ENCODE measurements at places on chromosomes 12 and 14.

DNA sequence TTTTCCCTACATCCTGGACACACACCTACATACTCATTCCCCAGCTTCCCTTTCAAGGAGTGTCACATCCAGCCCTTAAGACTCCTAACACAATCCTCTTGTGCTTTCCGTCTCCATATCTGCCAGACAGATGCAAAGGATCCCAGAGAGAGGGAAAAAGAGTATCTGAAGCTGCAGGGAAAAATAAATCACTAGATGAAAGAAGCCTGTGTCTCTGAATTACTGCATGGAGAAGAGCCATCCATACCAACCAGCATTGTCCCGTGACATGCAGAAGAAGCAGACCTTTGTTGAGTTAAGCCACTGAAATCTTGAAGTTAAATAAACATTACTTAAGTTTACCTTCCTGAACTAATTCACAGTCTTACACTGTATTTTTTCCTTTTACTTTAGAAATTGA lies 54.6 kb downstream of the GTF2A1 start:
- no peak for DNase-seq

DNA sequence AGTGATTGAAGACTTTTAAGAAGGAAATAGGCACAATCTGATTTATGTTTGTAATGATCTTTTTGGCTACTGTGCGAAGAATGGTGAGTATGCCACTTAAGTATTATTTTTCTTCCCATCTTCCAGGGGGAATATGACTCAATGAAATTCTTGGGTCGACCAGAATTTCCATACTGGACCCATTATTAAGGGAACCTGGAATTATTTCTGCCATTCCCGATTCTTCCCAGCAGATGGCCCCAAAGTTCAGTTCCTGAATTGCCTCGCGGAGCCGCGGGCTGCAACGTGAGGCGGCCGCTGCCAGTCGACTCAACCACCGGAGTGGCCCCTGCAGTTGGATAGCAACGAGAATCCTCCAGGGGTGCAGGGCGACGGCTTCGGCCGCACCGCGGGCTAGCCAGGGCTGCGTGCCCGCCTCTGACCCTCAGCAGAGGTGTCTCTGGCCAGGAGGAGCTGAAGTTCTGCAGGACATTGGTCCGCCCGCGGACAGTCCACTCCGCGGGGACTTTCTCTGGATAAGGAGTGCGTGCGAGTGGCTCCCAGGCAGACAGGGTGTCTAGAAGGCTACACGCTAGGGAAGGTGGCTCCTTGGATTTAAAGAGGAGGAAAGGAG lies 628 bp upstream of the TSHR start:
- peak; percentile 75 for DNase-seq

DNA sequence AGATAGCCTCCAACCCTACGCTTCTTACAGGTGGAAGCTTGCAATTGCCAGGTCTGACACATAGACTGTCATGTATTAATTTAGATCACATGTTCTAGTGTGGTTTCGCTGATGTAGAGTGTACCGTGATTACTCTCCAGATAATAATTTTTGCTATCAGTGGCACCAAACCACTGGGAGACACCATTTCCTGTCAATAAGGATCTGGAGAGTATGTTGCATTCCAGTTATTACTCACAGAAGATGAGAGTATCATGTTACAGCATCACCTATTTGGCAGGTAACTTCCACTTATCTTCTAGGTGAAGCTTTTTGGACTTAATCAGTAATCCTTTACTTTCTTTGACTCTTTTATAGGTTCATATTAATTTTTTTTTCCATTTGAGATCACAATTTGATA lies 147.2 kb downstream of the HELB start:
- no peak for DNase-seq

DNA sequence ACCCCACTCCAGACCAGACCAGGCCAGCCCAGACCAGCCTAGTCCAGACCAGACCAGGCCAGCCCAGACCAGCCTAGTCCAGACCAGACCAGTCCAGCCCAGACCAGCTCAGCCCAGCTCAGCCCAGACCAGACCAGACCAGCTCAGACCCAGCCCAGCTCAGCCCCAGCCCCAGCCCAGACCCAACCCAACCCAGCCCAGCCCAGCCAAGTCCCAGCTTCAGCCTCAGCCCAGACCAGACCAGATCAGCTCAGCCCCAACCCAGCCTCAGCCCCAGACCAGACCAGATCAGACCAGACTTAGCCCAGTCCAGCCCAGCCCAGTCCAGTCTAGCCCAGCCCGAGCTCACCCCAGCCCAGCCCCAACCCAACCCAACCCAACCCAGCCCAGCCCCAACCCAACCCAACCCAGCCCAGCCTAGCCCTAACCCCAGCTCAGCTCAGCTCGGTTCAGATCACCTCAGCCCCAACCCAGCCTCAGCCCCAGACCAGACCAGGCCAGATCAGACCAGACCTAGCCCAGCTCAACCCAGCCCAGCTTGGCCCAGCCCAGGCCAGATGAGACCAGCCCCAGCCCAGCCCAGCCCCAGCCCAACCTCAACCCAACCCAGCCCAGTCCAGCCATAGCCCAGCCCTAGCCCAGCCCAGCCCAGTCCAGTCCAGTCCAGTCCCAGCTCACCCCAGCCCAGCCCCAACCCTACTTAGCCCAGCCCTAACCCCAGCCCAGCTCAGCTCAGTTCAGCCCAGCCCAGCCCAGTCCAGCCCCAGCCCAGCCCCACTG lies 204.7 kb downstream of the BCL11B start:
- no peak for DNase-seq

DNA sequence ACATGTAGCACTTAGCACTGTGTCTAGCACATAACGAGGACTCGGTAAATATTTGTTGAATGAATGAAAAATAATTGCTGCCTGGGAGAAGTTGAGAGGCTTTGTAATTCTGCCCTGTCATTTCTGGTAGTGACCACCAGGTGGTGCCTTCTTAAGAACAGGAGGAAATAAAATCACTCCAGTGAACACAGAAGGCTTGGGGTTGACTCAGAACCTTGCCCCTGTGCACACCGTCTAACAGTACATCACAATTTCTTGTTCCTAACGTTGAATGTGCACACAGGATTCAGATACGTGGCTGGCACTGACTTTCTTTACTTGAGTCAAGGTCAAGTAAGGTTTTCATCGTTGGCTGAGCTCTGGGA lies 91.8 kb downstream of the RGS6 start:
- no peak for DNase-seq

DNA sequence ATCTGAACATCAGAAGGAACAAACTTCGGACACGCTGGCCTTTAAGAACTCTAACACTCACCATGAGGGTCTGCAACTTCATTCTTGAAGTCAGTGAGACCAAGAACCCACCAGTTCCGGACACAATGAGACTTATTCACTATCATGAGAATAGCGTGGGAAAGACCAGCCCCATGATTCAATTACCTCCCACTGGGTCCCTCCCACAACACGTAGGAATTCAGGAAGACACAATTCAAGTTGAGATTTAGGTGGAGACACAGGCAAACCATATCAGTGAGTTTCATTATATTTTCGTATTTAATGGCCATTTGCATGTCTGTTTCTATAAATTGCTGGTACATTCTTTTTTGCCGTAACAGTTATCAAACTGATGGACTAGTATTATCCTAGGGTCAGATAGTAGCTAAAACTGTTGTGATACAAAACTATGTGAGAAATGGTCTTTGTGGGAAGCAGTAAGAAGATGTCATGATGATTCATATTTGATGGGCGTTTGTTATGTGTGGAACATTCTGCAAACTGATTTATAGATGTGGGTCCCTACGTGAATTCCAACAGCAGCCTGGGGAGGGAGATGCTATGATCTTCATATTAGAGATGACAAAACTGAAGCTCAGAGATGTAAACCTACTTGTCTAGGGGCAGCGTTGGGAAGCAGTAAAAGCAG lies 282.4 kb upstream of the TMEM132C start:
- DNase-seq, result no peak

DNA sequence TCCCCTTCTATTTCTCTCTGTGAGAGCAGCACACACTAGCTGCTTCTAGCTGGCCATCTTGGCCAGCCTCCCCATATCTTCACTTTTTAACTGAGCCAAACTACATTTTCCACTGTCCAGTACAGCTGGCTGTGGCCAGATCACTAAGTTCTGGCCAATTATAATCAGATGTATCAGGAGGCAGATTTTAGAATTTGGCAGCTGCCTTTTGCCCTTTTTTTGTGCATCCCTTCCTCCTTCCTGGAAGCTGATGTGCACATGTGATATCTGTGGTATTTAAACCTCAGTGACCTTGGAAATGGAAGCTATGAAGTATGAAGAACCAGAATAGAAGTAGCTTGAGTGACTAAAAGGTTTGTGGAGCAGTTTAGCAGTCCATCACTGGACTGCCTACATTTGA lies 49.8 kb upstream of the ANO6 start:
- DNase-seq, result no peak

DNA sequence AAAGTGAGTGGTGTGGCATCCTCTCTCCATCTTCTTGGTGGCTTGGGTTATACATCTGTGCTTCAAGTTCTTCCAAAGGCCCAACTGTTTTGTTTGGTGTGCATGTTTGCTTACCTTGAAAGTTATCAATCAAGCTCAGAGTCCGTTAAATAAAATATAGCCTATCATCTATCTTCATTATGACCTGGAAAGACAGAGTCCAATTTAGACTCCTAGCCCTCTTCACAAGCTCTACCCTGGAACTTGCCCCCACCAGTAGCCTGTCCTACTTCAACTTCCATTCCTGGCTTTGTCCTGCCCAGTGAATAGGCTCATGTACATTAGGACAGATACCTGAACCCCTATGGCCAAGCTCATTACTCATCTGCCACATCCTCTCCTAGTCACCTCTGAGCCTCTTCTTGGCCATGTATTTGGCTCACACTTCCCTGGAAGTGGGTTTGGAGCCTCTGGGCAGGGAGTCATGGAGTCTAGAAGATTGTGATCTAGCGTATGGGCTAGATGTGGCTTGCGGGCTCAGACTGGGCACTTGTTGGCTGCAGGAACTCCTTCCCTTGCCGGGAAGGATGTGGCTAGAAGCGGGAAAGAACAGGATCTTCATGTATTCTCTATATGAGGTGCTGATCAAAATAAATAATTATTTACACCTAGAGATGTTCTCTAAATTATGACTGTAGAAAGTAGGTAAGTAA lies 6.4 kb upstream of the SSTR1 start:
- no peak for DNase-seq

DNA sequence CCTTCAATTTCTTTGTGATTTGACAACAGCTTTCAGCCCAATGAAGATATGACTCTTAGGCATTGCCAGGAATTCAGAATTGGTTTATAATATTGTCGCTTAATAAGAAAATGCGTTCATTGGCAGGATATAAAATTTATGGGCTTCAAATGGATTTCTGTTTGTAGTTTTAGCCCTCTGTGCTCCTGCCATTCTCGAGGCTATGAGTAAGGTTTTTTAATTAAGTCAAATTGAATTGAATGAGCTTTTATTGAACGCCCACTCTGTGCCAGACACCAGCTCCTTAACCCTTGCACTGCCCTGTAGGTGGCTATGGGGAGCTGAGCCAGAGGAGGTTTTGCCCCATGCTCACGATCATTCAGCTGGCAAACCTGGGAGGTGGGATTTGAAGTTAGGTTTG lies 115.1 kb downstream of the SLC25A47 start:
- no peak for DNase-seq

GRCh38 chr12:38501991-38502390 lies 185.4 kb downstream of the ALG10B start:
- DNase-seq, result no peak

DNA sequence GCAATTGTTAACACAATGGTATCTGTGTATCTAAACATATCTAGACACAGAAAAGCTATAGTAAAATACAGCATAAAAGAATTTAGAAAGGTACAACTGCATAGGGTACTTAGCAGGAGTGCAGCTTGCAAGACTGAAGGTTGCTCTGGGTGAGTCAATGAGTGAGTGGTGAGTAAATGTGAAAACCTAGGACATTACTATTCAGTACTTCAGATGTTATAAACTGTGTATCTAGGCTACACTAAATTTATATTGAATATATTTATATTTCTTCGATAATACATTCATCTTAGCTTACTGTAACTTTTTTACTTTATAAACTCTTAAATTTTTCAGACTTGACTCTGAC lies 409.0 kb upstream of the DCN start:
- DNase-seq, result no peak

- no peak for DNase-seq
These were observed 262.9 kb downstream of the TMEM117 start for GRCh38 chr12:44098786-44099185.

GRCh38 chr12:31876568-31877424 lies 82.4 kb upstream of the RESF1 start:
- no peak for DNase-seq

DNA sequence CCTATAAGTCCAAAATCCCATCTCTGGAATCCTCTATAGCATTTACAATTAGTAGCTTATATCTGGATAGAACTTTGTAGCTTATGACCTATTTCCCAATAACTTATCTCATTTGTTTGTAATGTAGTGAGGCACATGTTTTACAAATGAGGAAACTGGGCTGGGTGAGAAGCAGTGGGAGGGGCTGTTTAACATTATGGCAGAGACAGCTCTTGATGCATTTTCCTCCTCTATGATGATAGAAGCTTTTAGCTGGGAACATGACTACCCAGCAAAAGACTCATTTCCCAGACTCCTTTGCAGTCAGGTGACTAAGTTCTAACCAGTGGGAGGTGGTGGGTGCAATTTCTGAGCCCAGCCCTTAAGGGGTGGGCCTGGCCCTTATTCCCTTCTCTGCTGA lies 179.7 kb downstream of the TTC8 start:
- no peak for DNase-seq

GRCh38 chr14:104561124-104561557 lies 18.4 kb upstream of the C14orf180 start:
- no peak for DNase-seq

DNA sequence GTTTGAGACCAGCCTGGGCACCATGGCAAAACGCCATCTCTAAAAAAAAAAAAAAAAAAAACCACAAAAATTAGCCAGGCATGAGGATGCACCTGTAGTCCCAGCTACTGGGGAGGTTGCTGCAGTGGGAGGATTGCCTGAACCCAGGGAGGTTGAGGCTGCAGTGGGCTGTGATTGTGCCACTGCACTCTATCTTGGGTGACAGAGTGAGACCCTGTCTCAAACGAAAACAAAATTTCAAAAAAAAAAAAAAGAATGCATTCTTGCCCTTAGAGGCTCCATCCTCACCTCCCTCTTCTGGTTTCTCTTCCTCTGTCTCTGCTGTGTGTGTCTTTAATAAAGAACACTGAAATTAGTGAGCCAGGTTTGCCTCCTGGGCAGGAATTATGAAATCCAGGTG lies 107.8 kb downstream of the VCPKMT start:
- DNase-seq, result no peak

- DNase-seq, result no peak
These were observed 73.5 kb downstream of the LIN7A start for GRCh38 chr12:80864046-80864735.

- no peak for DNase-seq
These were observed 125.1 kb downstream of the CRADD start for GRCh38 chr12:93802293-93802692.
